GM23248 (cell line): ENCODE measurements at places on chromosomes 5 and 9. TPM values are rescaled to one million over a fixed set of nuclear protein-coding genes. Genes with fewer than 3 reads are reported as not detected.

Gene BARHL1
- not detected in 2 replicates for polyA plus RNA-seq

DNA sequence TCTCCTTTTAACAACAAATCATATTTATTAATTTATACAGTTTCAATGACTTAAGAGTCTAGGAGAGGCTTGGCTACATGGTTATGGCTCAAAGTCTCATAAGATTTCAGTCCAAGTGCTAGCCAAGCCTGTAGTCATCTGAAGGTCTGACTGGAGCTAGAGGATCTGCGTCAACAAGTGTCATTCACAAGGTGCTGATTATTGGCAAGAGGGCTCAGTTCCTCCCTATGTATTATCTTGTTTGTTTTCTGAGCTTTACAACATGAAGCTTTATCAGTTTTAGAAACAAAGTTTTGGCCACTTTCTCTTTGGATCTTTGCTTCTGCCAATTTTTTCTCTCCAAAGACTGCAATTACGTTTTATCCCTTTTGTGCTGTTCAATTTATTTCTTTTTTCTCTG lies 94.7 kb downstream of the RICTOR start:
- no peak for DNase-seq

- no peak for DNase-seq
Measured at GRCh38 chr9:137671721-137672120, 52.9 kb downstream of the EHMT1 start.

GRCh38 chr5:402615-403359 lies 40.2 kb upstream of the EXOC3 start:
- DNase-seq, result no peak

DNA sequence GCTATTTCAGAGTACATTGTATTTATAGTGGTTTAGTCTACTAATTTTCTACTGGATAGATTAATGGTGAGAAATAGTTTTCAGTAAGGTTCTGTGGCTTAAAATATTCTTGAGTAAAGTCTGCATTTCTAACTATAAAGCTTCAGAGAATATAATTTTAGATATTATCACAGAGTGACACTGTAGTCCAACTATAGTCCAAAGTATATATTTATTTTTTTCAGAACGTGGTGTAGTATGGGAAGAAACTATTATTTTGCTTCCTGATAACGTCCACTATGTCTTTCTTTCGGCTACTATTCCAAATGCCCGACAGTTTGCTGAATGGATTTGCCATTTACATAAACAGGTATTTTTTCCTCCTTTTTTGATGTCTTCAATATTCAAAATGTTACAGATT lies 35.3 kb downstream of the MTREX start:
- no peak for DNase-seq
